ENCODE measurements at places on chromosomes 11 and 22.

DNA sequence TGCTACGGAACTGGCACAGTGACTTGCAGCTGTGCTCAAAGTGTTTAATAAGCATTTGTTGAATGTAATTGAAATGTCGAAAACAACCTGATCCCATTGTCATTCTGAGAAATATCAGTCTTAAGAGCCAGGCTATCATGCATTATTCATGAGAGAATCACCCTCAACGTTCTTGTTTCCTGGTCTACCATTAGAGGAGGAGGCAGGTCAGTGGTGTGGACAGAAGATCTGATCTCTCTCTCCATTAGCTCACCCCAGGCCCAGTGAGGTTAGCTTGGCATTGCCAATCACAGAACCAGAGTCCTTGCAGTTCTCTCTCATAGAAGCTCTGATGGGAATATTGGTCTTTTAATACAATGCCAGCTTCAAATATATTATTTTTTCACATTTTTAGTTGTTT lies 121.1 kb upstream of the SPON1 start:
- no peak for DNase-seq

- no peak for DNase-seq
Measured at GRCh38 chr22:19167106-19167869, 11.2 kb downstream of the SLC25A1 start.

- DNase-seq, result no peak
Measured at GRCh38 chr11:33182246-33182878, 21.1 kb upstream of the CSTF3 start.

DNA sequence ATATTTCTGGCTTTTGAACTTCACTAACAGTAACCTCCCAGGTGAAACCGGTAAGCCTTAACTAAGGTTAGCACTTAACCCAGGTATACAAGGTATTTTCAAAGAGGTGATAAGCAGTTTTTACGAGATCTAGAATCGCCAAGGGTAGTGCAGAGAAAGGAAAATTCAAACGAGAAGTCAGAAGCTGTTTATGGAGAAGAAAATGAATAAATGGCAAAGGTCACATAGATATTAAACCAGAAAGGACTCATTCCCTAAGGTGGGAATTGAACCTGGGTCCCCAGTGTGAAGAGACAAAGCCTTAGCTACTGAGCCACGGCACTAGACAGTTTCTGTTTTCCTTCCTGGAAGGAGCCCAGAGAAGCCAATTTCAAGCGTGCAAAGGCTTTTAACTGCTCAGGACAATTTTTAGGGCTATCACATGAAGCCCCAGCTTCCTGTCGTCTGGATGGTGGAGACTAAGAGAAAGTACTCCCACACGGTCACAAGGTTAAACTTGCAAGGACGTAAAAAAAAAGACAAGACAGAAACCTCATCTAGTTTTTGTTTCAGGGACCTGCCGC lies 5.7 kb upstream of the C1QTNF6 start:
- no peak for DNase-seq

- DNase-seq, result no peak
Measured at GRCh38 chr11:130088217-130088616, 18.5 kb downstream of the APLP2 start.

- DNase-seq, result peak; percentile 87
Measured at GRCh38 chr11:2196970-2197770, 25.6 kb upstream of the TH start.

DNA sequence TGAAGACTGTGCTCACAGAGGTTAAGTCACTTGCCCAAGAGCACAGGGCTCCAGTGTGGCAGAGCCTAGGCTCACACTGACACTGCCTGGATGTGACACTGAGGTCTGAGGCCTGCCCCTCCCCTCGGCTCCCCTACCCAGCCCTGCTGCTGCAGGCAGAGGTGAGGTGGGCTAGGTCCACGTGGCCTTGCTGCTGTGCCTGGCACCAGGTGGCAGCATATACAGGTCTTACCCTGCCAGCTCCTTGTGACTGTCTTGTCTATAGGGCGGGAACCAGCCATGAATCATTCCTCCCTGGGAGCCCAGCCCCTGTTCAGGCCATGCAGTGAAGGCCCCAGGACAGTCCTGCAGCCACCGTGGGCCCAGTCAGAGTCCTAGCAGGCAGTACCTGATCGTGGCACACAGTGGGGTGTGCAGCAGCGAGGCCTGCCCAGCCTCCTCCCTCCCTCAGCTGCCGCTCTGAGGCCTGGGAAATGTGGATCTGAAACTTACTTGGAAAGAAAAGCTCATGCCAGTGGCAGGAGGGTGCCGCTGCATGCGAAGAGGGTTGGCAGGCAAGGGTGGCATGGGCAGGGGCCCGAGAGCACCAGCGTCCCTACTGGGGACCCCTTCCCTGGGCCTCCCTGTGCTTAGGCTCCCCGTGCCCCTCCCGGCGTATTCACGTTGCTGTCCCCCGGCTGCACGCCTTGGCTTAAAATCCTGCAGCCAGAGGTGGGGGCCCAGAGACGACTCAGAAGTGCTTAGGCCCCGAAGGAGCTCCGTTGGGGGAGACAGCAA lies 1.2 kb upstream of the CERK start:
- DNase-seq, result peak; percentile 68

DNA sequence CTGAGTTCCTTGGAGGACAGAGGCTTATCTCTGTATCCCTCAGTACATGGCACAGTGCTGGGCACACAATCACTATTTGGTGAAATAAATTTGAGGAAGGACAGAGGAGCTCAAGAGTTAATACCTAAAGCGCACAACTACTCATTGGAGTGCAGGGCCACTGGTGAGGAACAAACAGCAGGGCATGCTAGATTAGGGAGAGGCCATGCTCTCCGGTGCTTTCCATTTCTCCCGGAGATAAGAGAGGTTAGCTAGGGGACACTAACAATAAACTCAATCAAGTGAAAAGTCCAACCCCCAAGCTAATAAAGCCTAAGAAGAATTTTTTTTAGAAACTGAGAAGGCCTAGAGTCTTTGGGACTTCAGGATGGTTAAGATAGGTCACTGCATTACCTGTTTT lies 29.1 kb downstream of the NFRKB start:
- peak; percentile 37 for DNase-seq

- DNase-seq, result no peak
Measured at GRCh38 chr22:38086001-38086845, 2.2 kb upstream of the SLC16A8 start.

- no peak for DNase-seq
Measured at GRCh38 chr11:57316017-57316416, 8.7 kb downstream of the TNKS1BP1 start.

Measured in astrocyte of the hippocampus (primary cell).